ENCODE measurements at places on chromosomes 2 and 18. TPM values are rescaled to one million over a fixed set of nuclear protein-coding genes. Genes with fewer than 3 reads are reported as not detected.

Gene REG1B
- polyA plus RNA-seq = not detected

Gene DLGAP1
- 8.0 TPM for polyA plus RNA-seq

Gene PLCD4
- polyA plus RNA-seq = 9.7 TPM

Gene GCKR
- not detected for polyA plus RNA-seq

Gene PECR
- polyA plus RNA-seq = 12.4 TPM

Gene HOXD3
- polyA plus RNA-seq = 1.2 TPM

- DNase-seq = peak; percentile 78
Observed at GRCh38 chr2:168912901-168913369, 11.8 kb downstream of the G6PC2 start.

- DNase-seq = peak; percentile 56
Observed at GRCh38 chr18:47346016-47346415, 94.6 kb upstream of the SKOR2 start.

- peak; percentile 83 for DNase-seq
Observed at GRCh38 chr2:224650815-224651439, 65.2 kb downstream of the CCDC195 start.

DNA sequence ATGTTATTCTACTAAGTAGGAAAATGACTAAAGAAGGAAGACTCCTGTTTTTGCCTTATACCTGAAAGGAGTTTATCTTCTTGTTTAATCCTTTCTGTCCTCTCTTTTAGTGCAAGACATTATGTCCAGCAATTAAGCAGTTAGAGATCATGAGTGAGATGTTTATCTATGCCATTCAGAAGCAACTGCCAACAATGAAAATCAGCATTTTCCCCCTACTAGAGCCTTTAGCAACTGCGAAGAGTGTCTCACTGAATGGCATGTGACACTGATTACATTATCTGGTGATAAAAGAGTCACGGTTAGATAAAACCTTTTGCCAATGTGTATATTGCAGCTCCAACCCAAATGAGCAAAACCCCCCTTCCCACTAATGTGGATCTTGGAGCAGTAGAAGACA is 357.7 kb upstream of the SYT4 start:
- no peak for DNase-seq

DNA sequence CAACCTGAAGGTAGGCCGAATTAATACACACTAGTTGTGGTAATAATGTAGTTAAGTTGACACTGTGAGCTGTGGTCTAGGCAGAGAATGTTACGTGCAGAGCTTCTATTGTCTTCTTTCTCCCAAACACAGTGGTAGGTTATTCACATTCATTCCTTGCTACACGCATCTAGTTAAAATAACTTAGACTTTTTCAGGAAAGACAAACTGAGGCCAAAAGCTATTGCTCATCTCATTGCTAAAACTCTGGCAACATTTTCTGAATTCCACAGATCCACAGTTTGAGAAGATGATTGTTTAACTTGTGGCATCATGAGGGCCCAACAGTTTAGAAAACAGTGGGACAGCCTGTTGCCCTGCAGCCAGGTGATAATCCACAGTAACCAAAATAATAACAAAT is 850.4 kb upstream of the FSHR start:
- DNase-seq = no peak

DNA sequence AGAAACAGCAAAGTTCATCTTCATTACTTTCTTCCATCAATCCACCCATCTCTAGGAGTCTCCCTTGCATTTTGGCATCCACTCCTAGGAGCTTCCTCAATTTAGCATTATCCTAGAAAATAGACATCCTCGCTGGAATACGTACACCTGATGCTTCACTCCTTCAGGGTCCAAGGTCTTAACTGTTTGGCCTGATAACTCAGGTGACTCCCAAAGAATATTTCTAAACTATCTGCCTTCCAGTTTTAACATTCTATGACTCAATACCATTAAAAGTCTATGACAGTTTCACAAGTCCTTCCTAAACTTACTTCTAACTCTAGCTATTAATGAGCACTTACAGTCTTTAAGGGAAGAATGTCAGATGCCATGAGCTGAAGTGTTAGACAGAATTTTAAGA is 26.5 kb upstream of the TLK1 start:
- no peak for DNase-seq

GRCh38 chr2:61318553-61318952 is 152.3 kb downstream of the USP34 start:
- no peak for DNase-seq

GRCh38 chr2:96853321-96853720 is 4.5 kb downstream of the ANKRD39 start:
- DNase-seq = no peak

DNA sequence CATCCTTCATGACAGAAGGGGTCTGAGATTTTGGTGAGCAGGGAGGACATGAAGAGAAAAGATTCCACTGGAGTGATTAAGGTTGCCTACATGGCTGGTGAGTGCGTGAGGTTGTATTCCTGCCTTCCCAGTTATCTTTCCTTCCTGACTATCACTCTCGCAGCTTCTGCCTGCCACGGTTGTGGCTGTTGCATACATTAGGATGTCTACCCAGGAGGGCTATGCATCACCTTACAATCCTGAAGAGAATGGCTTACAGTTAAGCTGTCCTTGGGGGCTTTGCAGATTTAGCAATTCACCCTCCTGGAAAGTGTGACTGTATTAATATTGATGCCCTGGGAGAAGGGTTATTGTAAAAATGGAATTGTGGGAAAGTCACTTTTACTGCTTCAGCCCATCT is 571.0 kb downstream of the TSN start:
- no peak for DNase-seq

- DNase-seq = no peak
Observed at GRCh38 chr2:27497288-27497627, 619 bp downstream of the GCKR start.

DNA sequence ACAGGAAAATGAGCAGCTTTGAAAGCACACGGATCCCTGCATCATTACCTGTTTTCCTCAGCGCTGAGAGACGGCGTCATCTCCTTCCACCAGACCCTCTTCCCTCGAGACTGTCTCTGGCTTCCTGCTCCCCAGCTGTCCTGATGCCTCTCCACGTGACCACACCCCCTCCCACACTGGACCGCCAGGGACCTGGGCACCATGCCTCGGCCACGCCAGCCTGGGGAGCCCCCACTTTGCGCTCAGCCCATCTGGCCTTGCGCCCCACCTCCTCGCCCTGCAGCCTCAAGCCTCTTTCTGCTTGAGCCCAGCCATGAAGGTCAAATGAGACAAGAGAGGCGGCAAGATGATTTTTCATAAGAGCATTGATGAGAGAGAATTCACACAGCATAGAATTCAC is 66.0 kb upstream of the ACKR3 start:
- DNase-seq = no peak

GRCh38 chr2:21317131-21317530 is 193.4 kb downstream of the TDRD15 start:
- peak; percentile 18 for DNase-seq

DNA sequence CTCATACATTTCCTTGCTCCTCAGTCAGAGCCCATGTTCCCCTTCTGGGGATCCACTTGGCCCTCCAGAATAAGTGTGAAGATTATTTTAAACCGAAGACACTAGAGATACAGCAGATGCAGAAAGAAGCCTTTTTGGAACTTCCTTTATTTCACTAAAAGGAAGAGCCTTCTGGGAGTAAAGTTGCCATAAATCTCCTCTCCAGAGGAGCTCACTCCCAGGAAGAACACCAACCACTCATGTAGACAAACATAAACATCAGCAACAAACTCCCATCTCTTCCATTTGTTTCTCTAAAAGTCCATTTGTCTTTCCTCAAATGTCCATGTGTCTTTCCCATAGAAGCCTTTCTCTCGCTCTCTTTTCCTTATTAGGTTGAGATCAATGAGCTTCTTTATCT is 62.4 kb upstream of the MSH6 start:
- no peak for DNase-seq

DNA sequence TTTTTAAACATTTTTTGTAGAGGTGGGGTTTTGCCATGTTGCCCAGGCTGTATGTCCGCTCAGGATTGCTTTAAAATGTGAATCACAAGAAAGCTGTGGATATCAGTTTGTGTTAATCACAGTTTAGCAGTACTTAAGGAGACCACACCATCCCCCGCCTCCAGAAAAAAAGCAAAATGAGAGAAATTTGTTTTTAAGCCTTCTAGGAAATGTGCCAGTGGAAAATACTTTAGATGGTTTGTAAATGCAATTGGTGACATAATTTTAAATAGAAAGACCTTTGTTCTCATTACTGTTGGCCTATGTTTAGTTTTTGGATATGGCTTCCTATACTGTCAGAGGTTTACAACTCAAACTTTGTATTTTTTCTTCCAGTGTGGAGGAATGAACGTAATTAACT is 27.0 kb downstream of the GCA start:
- DNase-seq = no peak

DNA sequence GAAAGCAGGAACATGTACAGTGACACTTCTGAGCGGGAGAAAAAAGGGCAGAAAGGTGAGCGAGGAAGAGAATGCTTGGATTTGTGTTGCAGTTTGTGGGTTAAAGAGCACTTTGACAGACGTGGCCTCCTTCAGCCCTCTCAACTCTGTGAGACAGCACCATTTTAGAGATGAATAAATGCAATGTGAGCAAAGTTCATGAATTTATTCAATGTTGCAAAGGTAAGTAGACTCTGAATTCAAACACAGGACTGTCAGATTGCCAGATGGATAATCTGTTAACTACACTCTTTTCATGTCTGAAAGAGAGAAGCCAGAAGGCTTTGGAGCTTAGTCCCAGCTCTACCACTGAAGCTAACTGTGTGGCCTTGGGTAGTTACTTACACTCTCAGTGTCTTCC is 47.7 kb downstream of the BOD1L2 start:
- no peak for DNase-seq

GRCh38 chr2:26564121-26564644 is 77.0 kb downstream of the CIB4 start:
- DNase-seq = no peak

DNA sequence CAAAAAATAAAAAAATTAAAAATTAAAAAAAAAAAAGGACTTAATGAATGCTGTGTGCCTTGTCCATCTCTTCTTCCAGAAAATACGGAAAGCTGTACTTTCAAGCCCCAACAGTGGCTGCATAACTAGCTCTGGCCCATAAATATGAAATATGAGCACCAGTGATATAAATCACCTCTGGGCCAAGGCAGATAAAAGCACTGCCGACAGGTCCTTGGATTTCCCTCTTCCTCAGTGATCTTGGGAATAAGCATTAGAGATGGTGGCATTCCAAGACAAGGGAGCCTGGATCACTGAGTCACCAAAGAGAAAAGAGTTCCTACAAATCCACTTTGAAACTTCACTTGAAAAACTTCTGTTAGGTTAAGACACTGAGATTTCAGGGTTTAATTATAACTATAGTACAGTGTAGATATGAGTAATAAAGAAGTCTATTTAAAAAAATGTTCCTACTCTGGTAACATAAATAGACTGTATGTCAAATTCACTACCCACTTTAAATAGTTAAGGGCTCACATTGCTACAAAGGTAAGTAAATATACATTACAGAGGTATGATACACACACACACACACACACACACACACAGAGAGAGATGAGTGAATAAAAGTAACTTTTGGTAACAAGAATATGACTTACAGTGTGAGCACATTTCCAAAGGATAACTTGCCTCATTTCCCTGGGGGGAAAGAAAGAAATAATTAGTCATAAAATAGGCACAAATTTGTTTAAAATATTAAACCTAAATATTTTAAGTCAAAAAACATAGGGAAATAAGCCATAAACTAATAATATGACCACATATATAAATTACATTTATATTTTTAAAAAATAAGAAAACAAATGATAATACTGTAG is 35.6 kb downstream of the PPP3R1 start:
- no peak for DNase-seq

GRCh38 chr2:19458427-19459003 is 100.1 kb upstream of the OSR1 start:
- no peak for DNase-seq

- DNase-seq = no peak
Observed at GRCh38 chr2:217857624-217858506, 144.9 kb downstream of the TNS1 start.

- no peak for DNase-seq
Observed at GRCh38 chr2:241762321-241762932, 14.2 kb upstream of the GAL3ST2 start.

- no peak for DNase-seq
Observed at GRCh38 chr2:71595569-71595968, 142.2 kb downstream of the DYSF start.

GRCh38 chr2:218471036-218471435 is 52.1 kb downstream of the VIL1 start:
- DNase-seq = no peak

- no peak for DNase-seq
Observed at GRCh38 chr18:59744271-59744721, 47.1 kb upstream of the CCBE1 start.
